ENCODE measurements at places on chromosomes 7 and 10.

- DNase-seq = no peak
Measured at GRCh38 chr10:84204122-84204521, 9.8 kb downstream of the CDHR1 start.

DNA sequence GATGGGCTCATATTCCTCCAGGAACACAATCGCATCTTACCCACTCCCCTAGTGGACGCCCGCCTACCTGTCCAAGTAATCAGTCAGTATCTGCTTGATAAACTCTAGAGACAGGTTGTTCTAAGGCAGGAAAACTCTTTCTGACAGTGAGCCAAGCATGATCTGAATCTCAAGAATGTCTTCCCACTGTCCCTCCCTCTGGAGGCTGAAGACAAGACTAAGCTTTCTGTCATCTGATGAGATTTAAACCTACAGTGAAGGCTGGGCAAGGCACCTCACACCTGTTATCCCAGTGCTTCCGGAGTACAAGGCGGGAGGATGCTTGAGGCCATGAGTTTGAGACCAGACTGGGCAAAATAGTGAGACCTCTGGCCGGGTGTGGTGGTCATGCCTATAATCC lies 586.6 kb downstream of the GALNT17 start:
- no peak for DNase-seq

GRCh38 chr10:76998451-76998850 lies 639.2 kb downstream of the KCNMA1 start:
- peak; percentile 61 for DNase-seq

DNA sequence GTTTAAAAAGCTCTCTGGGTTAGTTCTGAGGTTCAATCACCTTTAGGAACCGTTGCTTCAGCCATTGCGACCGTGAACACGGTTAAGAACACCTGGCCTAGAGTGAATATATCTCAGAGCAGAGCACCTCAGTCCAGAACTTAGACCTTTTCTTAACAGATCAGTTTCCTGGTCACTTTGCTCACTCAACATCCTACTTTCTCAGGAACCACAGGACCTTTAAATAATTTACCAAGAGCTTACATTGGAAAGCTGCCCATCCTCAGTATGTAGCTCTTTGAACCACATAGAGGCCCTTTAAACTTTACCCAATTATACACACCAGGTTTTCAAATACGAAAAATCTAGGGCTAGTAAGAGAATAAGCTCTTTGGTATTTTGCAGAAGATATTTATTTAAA lies 153.2 kb downstream of the NRBF2 start:
- no peak for DNase-seq

DNA sequence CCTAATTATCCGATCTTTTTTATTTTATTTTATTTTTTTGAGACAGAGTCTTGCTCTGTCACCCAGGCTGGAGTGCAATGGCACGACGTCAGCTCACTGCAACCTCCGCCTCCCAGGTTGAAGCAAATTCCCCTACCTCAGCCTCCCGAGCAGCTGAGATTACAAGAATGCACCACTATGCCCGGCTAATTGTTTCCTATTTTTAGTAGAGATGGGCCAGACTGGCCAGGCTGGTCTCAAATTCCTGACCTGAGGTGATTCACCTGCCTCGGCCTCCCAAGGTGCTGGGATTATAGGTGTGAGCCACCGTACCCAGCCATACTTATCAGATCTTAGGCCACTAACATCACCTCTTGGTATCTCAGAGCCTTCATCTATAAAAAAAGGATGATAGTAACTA lies 4.9 kb downstream of the SLC25A13 start:
- no peak for DNase-seq

DNA sequence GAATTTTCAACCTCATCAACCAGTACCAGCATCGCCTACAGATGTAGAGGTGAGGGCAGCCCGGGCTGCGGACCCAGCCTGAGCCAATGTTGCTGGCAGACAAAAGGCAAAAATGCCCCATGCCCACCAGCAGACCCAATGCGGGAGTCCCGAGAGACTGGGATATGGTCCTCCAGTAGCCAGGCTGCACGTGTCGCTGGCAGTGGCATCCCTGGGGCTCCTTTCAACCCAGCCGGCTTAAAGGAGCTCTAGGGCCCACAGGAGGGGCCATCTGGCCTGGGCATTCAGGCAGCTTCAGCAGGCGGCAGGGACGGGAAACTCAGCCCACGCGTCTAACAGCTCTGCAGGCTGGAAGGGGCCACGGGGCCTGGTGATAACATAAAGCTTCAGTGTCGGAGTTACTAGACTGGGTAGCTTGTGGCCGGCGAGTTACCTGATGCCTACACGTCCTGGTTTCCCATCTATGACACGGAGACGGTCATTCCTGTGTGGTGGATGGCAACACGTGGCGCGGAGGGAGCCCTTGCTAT lies 70.7 kb downstream of the PROSER2 start:
- no peak for DNase-seq

DNA sequence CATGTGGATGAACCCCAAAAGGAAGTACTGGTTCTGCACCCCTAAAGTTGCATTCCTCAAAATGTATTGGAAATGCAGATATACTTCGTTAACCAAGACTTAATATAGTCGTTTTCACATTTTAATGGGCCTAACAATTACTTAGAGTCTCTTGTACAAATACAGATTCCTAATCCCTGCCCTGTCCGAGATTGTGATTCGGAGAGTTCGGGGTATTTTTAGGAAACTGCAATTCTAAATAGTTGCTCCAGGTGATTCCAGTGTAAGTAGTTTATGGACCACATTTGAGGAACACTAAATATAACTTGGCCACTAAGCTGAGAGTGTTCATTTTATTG lies 830 bp downstream of the TRUB1 start:
- DNase-seq = no peak

GRCh38 chr10:52757773-52758172 lies 14.8 kb downstream of the MBL2 start:
- DNase-seq = no peak

DNA sequence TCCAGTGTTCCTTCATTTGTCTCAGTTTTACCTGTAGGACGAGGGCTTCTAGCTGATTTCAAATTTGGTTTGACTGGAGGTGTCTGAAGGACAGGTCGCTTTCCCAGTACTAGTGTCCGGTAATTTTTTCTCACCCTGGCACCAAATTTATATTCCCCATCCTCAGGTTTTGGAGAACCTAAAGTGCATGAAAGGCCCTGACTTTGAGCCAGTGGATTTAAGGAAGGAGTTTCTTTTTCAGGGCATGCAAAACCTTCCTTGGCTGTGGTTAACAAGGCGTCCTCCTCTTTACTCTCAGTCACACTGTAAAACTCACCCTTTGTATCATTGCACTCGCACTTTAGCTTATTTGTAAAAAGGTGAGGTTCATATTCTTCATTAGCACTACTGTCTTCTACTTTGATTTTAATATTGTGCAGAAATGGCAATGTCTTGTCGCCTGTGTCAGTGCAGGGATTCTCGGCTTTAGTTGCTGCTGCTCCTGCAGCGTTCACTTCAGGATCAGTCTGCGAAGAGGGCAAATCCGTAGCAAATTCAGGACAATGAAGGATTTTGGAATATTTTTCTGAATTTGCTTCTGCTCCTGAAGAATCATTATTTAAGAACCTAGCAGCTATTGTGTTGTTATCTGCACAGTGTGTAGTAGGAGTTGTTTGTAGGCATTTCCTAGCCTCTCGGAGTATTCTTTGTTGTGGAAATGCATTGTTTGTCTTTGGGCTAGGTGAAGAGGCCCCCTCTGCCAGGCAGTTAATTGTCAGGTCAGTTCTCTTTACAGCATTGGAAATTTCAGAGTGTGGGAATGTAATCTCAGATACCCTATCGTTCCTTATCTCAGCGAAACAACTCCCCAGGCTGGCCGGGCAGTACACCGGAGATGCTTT lies 9.9 kb downstream of the SKIDA1 start:
- DNase-seq = no peak

DNA sequence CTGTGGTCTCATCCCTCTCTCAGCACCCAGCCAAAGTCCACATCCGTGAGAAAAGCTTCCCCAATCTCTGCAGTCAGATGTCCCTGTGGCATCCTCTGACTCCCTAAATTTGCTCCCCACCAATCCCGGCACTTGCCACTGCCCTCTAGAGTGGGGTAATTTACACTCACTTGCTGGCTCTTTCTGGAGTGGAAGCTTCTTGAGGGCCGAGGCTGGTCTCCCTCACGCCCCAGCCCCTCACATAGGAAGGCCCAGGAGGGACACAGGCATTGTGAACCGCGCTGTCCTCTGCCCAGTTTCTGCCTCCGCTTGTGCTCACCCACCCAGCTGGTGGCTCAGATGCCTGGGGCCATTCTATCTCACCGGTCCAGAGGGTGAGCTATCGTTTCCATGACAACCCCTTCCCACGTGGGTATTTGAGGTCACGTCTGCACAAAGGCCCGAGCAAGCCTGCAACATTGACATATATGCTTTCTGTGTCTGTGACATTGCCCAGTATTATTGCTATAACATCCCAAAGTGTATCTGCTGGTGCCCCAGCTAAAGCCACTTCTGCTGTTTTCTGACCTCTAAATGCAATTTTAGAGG lies 97.3 kb upstream of the CTBP2 start:
- DNase-seq = no peak

DNA sequence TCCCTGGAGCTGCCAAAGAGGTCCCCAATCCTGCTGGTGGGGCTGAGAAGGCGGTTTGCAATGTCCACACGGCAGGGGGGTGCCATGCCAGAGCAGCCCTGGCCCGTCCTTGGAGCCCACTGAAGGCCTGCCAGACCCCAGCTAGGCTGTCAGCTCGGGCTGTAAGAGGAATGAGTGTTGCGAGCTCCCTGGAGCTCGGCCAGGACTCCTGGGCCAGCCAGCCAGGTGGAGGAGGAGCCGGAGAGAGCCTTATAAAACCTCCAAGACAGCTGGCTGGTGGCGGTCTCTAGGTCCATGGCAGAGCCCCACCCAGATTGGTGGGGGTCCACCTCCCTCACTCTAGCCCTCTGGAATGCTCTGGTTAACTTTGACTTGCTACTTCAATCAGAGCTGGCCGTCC lies 55.1 kb upstream of the CALN1 start:
- DNase-seq = no peak

GRCh38 chr7:117372073-117372472 lies 49.2 kb upstream of the WNT2 start:
- DNase-seq = no peak

DNA sequence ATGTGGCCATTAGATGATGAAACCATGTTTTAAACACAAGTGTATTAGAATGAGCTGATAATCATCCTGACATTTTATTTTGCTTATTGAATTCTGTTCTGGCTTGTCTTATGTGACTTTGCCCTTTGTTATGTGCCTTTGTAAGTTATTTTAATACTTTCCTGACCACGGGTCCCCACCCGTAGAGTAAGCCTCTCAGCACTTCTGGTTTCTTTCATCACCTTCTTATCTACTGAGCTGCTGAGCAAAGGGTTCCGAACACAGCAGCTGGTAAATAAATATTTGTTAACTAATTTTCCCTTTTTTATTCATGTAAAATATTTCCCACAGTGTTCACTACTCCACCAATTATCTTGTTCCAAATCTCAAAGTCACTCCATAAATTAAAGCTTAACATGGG lies 1115.3 kb downstream of the SORCS3 start:
- no peak for DNase-seq

DNA sequence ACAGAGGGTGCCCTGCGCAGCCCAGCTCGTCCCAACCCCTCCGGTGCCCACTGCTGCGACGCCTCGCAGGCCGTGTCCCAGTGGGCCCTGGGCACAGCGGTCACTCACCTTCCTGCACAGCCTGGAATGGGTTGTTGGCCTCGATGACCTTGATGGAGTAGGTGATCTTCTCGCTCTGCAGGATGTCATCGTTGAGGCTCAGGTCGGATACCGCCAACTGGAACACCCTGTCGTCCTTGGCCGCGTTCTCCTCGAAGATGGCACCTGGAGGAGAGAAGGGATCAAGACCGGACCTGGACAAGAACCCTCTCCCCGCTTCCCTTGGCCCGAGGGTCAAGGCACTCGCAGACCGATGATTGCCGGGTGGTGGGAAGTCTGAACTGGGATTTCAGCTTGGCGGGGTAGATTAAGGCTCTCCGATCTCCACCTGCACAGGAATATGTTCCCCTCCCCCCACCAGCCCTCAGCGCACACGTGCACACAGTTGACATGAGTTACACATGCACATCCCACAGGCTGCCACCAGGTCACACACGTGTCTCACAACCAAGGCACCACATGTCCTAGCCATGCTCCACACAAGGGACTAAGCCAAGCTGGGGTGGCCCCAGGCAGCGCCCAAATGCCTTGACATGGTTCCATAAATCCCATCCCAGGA lies 2.6 kb downstream of the GRID1 start:
- DNase-seq = no peak

GRCh38 chr7:107034553-107034952 lies 10.0 kb upstream of the PRKAR2B start:
- DNase-seq = no peak

DNA sequence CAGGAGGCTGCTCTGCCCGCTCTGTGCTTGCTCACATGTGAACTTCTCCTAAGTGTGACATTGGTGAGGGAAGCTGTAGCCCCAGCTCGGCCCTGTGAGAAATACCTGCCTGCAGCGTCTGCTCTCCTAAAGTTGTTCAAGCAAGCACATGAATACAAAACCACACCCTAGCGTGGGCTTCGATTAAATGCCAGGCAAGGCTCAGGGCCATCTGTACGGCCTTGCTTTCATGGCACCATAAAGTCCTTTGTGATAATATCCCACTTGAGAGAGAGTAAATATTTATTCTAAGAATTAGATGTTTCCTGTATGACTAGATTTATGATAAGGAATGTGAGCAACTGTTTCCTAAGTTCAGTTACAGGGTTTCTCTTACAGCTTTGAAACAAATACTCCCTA lies 262.8 kb upstream of the KLF14 start:
- DNase-seq = no peak

DNA sequence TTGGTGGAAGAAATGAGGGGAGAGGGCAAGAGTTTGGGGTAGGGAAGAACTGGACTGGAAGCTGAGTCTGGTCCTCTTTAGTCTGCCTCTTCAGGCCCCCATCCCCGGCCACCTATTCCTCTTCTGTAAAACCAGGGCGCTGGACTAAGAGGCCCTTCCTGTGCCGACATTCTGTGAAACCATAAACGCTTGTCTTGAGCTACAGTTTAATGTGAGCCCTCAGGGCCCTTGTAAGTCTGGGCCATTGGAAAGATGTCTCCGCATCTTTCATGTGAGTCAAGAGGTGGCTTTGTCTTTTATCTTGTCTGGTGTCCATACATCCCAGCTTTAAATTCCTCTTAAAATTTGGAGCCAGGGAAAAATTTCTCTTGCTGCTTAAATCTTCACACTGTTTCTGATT lies 90.6 kb downstream of the PLCE1 start:
- DNase-seq = no peak

DNA sequence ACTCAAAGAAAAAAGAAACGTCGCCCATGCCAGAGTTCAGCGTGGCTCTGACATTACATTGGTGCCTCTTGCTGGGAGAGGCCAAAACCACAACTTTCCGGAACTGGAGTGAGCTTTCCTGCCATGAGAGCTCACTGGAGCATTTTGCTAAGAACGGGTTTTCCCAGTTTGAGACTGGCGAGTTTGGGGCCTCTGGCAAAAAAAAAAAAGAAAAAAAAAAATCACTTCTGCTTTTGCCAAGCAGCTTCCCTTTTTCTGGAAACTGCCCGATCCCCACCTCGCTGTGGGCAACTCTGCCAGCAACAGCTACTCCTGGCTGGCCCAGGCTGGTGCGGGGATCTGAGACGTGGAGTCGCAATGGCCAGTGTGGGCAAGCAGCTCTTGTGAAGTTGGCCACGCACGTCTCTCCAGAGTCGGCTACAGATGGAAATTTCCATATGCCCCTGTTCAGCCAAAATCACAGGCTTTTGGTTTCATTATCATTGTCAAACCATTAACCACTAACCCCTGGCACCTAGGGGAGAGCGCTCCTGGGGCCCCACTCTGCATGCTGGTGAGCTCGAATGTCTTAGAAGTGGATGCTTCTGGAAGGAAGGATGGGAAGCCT lies 25.7 kb downstream of the PRKAG2 start:
- DNase-seq = no peak

- no peak for DNase-seq
Measured at GRCh38 chr7:22173685-22174573, 183.0 kb downstream of the RAPGEF5 start.
